Stimulated activated CD4-positive, alpha-beta T cell treated with anti-CD3 and anti-CD28 coated beads, Interleukin-1b, Interleukin-23, amount 100 ng/mL, for 48 hours (primary cell): ENCODE measurements at places on chromosomes 2 and 18.

- no peak for DNase-seq
Measured at GRCh38 chr2:134900151-134900550, 18.5 kb upstream of the CCNT2 start.

DNA sequence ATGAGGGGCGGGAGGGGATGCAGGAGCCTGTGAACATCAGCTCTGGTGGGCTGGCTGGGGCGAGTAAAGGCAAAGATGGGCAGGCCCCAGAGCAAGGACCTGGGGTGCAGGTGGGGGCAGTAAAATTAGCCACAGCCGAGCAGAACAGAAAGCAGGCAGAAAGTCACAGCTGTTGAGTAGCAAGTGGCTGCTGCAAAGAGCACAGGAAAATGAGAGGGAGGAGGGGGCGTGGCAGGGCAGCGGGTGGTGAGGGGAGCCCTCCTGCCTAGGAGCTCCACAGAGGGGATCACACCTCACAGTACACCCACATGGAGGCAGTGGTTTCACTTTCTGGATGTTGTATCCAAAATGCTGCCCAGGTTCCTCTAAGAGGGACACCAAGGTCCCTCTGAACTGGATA lies 79.6 kb downstream of the LBH start:
- DNase-seq: no peak

DNA sequence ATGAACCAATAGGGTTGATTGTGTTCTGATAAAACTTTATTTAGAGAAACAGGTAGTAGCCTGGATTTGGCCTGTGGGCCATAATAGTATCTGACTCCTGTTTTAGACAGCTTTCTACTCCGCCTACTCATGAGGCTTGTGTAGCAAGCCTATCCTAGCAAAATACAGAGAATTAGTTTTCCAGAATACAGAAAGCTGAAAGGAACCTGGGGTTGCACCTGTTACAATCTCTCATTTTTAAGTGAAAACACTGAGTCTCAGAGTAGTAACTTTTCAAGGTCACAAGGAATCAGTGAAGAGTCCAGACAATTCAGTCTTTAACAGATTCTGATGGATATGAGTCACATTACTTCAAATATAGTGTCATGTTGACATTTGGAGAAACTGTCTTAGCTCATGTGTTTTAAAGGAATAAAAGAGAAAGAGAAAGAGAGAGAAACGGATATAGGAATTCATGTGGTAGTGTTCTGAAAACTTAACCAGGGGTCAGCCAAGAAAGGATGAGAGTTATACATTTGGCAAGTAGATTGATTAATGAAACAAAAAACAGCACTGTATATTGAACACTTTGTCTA lies 17.0 kb downstream of the ARHGAP28 start:
- DNase-seq: no peak

GRCh38 chr2:118044103-118044716 lies 30.3 kb upstream of the CCDC93 start:
- no peak for DNase-seq

DNA sequence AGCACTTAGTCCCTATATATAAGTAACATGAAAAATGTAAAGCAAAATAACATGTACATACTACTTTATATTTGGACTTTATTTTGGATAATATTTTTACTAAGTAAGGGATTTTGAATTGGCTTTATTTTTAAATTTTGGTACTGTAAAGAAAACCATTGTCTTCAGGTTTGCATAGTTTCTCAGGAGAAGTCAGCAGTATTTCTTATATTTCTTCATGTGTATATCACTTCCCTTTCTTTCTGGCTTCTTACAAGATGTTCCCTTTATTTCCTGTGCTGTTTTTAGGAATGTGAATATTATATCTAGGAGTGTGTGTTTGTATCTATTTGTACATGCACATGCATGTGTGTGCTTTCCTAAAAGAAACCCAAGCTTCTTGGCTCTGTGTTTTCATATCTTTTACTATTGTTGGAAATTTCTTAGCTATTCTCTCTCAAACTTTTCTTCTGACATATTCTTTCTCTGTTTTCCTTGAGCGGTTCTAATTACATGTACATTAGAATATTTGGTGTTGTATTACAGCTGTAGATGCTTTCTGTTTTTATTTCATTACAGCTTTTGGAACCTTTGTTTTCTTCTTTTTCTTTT lies 1549.7 kb upstream of the ACVR2A start:
- no peak for DNase-seq

DNA sequence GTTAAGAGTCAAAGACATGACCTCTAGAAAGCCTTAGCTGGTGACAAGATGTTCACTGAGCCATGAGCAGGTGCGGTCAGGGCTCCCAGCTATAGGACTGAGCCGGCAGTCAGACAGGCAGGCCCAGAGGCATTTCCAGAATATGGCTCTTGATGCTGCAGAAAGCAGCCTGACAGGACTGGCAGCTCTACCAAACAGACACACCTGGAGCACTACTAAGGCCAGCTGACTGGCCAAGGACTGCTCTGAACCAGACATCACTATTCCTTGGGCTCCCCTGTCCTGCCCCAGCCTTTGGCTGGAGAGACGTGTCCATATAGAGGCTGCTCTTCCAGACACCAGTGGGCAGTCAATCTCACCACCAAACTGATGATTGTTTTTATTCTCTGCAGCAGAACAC lies 98.8 kb downstream of the RIF1 start:
- DNase-seq: no peak

GRCh38 chr2:69734854-69735544 lies 6.9 kb upstream of the ANXA4 start:
- DNase-seq: no peak

DNA sequence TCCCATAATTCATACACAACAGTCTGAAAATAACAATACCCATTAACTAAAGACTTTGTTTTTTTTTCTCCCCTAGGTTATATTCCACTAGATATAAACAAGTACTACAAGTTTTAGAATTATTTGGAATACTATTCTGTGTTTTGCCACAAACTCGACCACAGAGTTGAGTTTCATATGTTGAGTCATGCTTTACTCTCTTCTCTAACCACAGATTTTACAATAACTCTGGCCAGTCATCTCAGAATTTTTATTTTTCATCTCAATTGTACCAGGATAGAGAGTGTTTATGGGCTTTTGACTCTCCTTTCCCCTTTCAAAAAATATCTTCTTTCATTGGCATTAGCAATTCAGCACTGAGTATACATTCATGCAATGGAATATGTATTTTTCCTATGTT lies 348.7 kb upstream of the GALNT5 start:
- DNase-seq: no peak

- no peak for DNase-seq
Measured at GRCh38 chr2:1653956-1654695, 90.2 kb downstream of the PXDN start.

- DNase-seq: no peak
Measured at GRCh38 chr2:233656443-233656842, 15.3 kb upstream of the UGT1A9 start.

DNA sequence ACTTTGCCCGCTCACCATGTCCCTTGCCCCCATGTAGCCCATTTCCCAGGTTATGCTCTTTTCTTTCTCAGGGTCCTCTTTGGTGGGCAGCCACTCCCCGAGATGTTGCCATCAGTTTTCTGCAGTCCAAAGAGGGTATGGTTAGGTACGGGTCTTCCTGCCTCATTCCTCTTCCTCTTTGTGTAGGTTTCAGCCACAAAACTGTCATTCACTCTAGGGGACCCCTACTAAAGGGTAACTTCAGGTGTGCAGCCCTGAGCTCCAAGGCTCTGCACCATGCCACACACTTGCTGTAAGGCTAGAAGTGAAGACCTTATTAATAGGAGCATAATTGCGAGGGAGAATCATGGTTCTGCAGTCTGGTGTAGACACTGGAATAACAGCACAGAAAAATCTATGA lies 99.8 kb upstream of the ZNF397 start:
- no peak for DNase-seq

DNA sequence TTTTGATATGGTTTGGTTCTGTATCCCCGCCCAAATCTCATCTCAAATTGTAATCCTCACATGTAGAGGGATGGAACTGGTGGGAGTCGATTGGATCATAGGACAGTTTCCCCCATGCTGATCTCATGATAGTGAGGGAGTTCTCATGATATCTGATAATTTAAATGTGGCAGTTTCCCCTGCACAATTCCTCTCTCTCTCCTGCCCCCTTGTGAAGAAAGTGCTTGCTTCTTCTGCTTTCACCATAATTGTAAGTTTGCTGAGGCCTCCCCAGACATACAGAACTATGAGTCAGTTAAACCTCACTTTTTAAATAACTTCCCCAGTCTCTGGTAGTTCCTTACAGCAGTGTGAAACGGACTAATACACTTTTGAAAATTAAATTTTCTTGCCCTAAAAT lies 12.3 kb upstream of the KCNJ3 start:
- DNase-seq: no peak

- DNase-seq: no peak
Measured at GRCh38 chr2:17958466-17959092, 80.1 kb downstream of the KCNS3 start.

DNA sequence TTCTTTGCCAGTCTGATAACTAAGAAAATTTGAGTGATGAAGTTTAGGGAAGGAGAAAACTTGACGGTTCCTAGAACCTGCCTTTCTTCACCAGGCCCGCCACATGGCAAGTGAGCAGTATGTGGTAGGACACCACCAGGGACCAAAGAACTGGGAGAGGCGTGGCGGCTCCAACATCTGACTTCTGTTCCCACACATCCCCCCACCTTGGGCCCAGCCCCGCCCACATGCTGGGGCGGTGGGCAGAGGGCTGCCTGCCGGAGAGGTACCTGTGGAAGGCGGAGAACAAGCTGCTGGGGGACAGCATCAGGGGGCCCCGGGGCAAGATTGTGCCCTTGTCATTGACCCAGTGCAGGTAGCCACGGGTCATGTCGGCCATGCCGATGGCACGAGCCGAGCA lies 75.0 kb downstream of the EMILIN2 start:
- no peak for DNase-seq

DNA sequence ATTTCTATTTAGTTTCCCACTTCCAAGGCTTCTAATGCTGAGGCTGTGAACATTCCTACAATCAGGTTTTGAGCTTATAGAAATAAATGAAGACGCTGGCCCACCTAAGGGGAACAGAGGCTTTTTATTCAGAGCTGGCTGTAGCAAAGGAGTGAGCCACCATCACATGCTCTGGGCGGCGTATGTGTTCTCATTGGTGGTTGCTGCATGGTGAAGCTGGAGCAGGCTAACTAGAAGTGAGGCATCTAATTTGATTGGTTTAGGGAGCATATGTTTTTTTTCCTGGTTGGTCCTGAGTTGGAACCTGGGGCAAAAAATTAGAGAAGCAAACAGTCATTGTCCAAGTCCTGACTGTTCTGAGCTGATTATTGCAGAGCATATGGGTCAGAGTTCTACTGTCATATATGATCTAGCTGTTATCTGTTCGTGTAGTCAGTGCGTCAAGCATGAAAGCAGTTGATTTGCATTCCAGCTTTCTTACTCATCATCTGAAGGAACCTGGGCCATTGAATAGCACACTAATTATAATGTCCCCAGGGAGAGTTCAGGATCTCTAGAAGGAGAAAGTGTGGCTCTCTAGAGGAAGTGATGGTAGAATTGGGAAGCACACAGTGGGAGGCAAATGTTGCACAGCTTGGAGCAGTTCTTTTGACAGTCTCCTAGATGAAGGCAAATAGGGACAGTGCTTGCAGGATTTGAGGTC lies 279.6 kb downstream of the PARD3B start:
- DNase-seq: no peak

DNA sequence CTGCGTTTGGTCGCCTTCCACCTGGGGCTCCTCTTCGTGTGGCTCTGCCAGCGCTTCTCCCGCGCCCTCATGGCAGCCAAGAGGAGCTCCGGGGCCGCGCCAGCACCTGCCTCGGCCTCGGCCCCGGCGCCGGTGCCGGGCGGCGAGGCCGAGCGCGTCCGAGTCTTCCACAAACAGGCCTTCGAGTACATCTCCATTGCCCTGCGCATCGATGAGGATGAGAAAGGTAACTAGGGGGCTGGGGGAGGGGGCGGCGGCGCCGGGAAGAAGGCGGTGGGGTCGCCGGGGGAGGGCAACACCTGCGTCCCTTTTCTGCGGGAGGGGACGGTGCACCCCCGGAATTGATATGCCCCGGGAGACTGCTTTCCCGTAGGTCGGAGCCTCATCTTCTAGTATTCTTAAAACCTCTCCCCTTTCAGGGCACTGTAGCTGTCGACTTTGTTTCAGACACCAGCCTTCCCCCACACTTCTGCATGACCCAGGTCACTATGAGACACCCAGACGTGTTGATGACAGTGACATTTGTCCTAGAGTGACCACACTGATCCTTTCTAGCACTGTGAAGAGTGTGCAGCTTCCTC lies 755 bp downstream of the SPAST start:
- peak; percentile 6 for DNase-seq

DNA sequence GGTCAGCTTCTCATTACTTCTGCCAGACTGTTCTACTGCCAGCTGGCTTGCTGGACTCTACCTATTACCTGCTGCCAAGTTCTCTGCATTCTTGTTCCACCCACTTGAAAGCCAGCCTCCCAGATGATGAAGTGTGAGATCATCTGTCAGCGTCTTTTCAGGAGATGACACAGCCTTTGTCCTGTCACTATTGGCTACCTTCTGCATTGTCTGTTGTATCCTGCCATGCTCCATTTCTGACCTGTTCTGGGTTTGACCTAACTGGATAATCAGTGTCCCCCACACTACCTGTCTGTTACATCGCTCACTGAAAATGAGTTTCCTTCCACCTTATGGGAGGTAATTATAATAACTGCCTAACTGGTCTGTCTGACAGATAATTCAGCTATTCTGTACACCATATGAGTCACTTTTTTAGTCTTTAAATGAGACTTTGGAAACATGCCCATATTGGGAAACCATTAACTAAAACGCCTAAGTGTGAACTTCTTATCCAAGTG lies 520.6 kb downstream of the METTL4 start:
- no peak for DNase-seq

DNA sequence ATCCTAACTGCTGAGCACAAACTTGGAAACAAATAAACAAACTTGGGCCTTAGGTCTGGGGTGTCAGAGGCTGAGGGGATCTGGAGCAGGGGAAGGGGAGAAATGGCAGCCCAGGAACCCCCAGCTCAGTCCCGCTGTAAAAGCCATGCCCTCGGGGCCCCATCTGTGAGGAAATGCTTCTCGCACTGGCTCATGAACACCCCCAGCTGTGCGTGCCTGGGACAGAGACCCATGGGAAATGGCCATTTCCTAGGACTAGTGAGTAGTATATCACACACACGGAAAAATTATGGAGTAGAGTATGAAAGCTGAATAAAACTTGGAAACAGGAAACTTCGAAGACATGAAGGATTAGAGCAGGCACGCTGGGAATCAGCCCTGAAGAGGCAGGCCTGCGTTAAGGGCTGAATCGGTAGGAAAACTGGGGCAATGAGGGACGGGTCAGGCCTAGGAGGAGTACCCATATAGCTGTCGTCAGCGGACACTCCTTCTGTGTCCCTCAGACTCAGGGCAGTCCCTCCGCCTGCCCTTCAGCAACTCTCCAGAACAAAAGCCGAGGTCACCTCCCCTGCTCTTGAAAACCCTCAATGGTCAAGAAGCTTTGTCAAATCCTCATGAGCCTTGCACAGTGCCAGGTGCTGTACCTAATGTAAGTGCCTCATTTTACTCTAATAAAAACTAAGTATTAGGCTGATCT lies 120.8 kb upstream of the ODC1 start:
- DNase-seq: no peak

- DNase-seq: no peak
Measured at GRCh38 chr2:15780234-15780633, 160.1 kb upstream of the MYCN start.
